ENCODE measurements at places on chromosomes 12 and 14. TPM values are rescaled to one million over a fixed set of nuclear protein-coding genes. Genes with fewer than 3 reads are reported as not detected.
A peak's percentile ranks its signal among the peaks of the same experiment; 100 is the strongest.

GRCh38 chr12:88600272-88600671, 20.0 kb upstream of the KITLG start:
- DNase-seq = no peak

GRCh38 chr14:104924421-104925213, at the start of gene PLD4:
Gene PLD4 (plus strand): TSS chr14:104924879. CDS start chr14:104927141, 2,262 bp downstream.
- DNase-seq = no peak

GRCh38 chr12:75960086-75960910, 71.3 kb downstream of the PHLDA1 start:
- DNase-seq = no peak

DNA sequence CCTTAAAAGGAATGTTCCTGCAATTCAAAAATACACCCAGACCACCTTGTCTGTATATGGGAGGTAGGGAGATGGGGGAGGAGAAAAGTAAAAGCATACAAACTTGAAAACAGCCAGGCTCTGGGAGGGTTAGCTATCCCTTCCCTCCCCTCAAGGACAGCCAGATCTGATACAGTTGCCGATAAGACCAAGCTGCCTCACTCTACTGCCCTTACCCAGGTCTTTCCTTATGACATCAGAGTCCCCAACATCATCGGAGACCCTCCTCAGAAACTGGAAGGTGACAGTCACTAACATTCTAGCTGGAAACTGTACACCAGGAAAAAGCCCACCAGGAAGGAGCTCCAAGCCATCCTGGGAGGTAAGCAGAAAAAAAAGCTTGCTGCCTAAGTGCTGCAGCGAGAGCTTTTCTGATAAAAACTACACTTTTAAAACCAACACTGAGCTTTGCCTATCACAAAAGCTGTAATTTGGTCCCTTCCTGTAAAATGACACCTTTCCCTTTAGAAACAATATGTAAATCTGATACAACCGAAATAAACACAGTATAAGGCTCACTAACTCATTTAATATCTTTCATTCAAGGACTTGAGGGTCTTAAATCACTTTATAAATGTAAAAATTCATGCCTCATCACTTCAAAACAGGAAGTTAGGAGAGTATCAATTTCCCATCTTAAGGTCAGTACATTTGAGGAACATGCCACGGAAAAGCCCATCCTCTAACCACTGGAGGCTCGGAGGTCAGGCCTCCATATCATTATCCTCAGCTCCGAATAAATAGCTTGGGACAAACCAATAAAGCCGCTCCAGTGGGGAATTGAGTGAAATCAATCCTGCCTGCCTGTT, 20.4 kb upstream of the PLEKHH1 start:
- DNase-seq = no peak

- DNase-seq = peak; percentile 41
Observed at GRCh38 chr12:104456950-104457745, 400 bp downstream of the CHST11 start.

GRCh38 chr14:95055318-95055717, 102.0 kb downstream of the DICER1 start:
- no peak for DNase-seq

DNA sequence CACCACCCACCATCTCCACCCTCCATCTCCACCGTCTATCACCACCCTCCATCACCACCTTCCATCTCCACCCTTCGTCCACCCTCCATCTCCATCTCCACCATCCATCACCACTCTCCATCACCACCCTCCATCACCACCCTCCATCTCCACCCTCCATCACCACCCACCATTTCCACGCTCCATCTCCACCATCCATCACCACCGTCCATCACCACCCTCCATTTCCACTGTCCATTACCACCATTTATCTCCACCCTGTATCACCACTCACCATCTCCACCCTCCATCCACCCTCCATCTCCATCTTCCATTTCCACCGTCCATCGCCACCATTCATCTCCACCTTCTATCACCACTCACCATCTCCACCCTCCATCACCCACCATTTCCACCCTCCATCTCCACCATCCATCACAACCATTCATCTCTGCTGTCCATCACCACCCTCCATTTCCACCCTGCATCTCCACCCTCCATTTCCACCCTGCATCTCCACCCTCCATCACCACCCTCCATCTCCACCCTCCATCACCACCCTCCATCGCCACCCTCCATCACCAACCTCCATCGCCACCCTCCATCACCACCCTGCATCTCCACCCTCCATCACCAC, 6.1 kb upstream of the CEP170B start:
- DNase-seq = no peak

DNA sequence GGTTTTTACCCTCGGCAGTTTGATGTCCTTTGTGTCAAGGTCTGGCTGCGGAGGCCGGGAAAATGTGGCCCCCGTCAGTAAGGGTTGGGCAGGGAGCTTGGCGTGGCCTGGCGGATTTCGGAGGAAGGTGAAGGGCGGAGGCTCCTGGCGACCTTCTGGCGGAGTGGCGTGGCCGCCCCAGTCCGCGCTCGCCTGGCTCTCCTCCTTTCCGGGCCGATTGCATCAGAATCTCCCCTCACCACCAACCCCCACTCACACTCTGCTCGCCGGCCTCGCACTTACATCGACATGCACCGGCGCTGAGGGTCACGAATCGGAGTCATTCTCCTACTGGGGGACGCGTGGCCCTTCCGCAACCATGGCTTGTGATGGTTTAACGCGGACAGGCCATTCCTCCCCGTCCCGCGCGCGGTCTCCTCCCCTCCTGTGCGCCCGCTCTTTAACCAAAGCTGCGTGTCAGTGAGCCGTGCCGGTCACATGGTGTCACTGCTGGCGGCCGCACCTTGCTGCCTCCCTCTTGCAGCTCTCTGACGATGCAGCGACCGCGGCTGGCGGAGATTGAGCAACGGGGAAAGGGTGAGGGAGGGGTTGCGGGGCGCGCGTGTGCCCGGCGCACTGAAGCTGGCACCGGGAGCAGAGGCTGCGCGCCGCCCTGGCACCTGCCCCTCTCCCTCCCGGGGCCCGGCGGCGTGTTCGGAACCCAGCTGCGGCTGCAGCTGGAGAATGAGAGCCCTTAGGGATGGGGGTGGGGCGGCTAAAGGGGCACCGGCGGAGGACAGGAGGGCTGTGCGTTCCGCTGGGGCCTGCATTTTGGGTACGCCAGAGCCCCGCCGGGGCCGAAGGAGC, at the start of gene SLC38A1:
TSS of gene SLC38A1 (minus strand) at position 461 of the 846 bp plus-strand sequence. CDS start 29,243 bp downstream, outside the sequence.
- DNase-seq = peak; percentile 64

DNA sequence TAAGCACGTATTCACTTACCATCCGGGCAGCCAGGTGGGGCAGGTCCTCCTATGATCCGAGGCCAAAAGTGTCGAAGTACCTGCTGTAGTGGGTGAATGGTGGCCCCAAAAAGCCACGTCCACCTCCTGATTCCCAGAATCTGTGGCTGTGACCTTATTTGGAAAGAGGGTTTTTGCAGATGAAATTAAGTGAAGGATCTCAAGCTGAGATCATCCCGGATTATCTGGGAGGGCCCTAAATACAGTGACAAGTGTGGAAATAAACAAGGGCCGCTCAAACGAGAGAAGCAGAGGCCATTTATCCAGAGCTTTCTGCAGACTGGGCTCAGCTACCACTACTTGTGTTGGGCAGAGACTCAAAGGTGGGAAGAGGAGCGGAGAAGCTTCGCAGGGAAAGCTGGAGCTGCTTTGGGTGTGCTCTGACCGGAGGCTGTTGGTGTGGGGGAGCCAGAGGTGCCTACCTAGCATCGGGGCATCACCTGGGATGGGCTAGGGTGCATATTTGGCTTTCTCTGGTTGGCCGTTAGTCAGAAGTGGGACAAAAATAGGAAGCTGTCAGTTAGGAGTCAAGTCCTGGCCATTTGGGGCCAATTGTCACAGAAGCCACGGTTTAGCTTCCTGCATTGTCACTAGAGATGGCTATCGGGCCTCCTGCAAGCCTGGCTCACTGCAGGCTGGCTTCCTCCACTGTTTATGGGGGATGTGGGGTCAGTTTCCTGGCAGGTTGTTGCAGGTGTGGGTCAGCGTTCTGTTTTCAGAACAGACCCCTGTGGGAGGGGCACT, 27.8 kb upstream of the DLK1 start:
- DNase-seq = no peak

DNA sequence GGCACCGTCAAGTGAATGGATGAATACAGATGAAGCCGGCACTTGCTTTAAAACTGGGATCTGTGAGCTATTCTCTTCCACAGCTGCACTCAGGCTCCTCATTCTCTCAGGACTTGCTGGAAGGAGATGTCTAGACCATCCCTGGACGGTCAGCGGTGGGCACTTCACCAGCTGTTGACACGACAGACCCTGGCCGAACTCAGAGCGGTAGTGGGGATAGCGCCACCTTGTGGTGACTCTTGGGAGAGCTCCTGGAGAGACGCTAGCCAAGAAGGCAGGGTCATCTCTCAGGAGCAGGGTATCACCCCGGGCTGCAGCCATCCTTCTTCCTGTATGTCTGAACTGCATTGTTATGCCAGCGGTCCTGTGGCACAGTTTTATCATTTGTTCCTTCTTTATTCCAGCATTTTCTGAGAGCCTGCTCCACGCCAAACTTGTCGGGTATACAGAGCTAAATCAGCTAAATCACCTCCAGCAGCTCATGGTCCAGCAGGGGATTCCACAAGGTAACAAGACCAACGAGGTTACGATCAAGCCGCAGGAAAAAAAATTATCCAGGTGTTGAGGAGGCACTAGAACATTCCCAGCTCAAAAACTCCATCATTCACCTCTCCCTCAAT, 10.0 kb downstream of the WNT1 start:
- no peak for DNase-seq

DNA sequence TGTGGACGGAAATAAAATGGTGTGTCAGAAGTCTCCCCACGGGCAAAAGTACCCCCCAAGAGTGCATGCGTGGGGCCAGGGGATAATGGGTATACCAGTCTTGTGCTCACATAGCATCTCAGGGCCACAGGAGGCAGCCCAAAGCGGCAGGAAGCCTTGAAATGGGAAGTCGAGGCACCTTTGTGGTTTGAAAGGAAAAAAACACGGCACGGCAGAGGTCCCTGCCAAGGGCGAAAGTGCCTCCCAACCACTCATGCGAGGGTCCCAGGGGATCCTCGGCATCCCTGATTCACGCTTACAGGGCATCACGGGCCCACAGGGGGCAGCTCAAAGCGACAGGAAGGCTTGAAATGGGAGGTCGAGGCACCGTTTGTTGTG, 583.2 kb downstream of the ALG10 start:
- DNase-seq = no peak

- no peak for DNase-seq
Observed at GRCh38 chr12:57782243-57782607, 362 bp upstream of the TSFM start.

DNA sequence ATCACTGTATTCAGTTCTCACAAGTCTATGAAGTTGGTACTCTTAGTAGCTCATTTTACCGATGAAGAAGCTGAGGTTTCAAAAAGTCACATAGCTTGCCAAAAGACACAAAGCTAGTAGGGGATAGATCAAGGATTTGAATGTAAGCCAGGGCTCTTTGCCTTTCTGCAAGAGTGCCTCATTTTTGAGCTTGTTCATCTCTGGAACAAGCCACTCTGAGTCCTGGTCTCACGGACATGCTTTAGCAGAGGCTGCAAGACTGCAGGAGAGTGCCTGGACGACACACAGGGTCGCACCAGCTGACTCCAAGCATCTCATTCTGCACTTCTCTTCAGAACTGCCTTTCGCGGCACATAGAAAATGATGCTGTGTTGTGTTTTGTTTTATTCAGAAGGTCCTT, 3.7 kb downstream of the NUAK1 start:
- DNase-seq = no peak

GRCh38 chr14:56709201-56709600, 101.1 kb downstream of the OTX2 start:
- no peak for DNase-seq

DNA sequence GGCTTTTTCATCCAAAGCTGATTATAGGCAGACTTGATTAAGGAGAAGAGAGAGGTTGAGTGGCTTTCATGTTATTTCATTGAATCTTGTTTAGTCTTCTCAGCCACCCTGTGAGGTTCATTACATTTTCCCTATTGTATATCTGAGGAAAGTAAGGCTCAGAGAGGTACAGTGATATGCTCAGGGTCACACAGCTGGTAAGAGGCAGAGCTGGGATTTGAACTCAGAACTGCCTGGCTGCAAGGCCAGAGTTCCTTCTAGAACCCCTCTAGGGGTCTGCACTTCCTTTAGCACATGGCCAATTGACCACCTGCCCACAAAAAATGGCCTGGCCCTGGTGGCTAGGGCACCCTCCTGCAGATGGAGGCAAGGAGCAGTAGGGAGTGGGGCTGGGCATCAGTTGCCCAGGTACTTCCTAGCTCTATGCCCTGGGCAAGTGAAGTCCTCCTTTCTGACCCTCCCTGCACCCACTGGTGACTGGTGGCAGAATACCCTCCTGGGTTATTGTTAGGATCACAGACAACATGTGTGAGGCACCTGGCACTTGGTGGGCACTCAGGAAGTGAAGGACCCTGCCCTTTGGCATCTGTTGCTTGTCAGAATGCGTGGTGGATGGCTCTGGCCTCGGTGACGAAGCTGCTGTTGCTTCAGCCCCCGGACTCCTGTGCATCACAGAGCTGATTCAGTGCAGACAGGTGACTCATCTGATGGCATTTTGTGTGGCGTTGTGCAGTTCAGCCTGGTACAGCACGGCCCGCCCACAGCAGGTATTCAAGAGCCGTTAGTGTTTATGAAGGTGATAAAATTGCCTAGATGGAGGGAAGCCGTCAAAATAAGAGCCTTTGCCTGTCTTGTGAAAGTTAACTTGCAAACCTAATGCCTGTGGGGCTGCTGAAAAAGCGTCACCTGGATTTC, 115.8 kb downstream of the SLC25A47 start:
- DNase-seq = peak; percentile 64

DNA sequence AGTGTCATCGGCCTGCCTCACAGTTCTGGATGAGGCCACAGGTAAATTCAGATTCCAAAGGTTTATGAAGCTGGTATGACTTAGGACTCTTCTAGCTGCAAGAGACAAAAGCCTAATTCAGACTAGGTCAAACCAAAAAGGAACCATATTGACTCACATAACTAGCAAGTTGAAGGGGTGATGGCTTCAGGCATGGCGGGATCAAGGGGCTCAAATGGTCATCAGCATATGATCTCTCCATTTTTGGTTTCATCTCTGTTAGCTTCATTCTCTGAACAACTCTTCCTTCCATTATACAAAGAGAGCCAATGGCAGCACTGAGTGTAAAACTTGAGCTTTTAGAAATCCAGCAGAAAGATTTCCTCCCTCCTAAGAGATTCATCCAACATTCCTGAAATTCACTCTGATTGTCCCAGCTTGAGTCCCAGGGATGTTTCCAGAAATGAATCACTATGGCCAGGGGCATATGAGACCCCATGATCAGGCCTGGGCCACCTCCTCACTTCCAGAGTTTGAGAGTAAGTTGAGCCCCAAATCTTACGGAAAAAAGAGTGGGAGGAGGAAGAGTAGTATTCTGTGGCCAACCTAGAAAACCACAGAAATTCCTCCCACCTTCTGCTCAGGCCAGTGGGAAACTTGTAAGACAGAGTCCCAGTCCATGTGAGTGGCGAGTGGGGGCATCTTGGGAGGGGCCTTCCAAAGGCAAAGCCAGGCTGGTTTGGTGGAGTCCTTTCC, 2.0 kb upstream of the MAP1LC3B2 start:
- DNase-seq = no peak

BDKRB1 gene
- 3.0 TPM for total RNA-seq

OR4E2 gene
- total RNA-seq = not detected

DIO2 gene
- total RNA-seq = 2.4 TPM

CNTN1 gene
- 63.4 TPM for total RNA-seq
